T-cell (primary cell): ENCODE measurements at places on chromosomes 5 and 9.

- H3K4me1 ChIP-seq: peaks cover 6% of the 10 kb centered on the region
- H3K4me3 ChIP-seq: no peak overlapping the region
- no peaks in the 10 kb centered on the region for H3K36me3 ChIP-seq
- DNase-seq: no peak
Measured at GRCh38 chr5:82599030-82599429, 320.9 kb upstream of the RPS23 start.

DNA sequence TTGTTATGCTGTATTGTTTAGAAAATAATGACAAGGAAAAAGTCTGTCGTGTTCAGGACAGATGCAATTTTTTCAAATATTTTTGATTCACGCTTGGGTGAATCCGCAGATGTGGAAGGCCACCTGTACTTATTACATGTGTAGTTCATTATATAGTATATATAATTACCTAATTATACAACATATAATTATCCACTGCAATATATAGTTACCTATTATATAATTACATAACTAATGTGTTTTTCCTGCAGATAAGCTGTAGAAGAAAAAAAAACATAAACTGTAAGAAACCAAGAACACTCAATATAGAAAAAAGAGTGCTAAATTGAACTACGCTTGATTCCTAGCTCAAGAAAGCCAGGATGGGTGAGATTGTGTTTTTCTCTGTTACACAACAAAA, 93.6 kb upstream of the RANBP3L start:
- H3K36me3 ChIP-seq: no peaks in the 10 kb centered on the region

DNA sequence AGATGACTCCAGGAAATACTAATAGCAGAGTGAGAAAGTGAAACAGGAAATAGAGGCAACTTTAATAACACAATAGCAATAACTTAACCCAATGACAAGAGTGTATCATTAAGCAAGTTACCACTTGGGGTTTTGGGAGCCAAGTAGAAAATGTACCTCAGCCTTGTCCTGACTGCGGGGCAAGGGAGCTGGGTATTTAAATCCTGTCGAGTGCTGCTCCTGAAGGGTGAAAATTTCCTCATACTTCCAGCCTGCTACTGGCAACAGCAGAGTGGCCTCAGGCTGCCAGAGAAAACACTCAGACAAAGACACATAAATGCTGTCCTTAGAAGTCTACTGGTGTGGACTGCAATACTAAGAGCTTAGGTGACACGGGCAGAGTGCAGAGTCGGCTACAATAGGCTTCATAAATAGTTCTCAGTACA, 112.5 kb upstream of the EMB start:
- no peaks in the 10 kb centered on the region for H3K27me3 ChIP-seq
- no peak for DNase-seq
- H3K4me3 ChIP-seq: no peak overlapping the region
- H3K27ac ChIP-seq: no peak overlapping the region

DNA sequence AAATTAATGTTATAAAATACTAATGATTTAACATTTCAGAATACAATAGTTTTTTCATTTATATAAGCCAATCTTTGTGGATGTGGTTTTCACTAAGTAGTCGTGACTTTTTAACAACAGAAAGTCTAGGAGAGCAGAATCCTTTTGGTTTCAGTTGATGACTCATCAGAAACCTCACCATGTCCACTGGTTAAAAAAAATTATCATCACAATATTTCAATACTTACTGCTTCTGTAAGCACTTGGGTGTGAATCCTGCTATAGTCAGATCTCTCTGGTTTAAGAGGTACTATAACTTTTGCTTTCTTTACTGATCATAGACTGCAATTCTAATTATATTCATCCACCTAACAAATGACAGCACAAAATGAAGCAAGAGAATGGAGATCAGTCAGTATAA, 77.2 kb downstream of the MRPS30 start:
- no peaks in the 10 kb centered on the region for H3K36me3 ChIP-seq
- no peak for DNase-seq
- H3K27me3 ChIP-seq: no peaks in the 10 kb centered on the region
- H3K4me3 ChIP-seq: no peak overlapping the region
- H3K27ac ChIP-seq: no peak overlapping the region

- peak overlapping the region; percentile 69 for H3K27ac ChIP-seq
- DNase-seq: no peak
- H3K36me3 ChIP-seq: peaks cover 20% of the 10 kb centered on the region
- H3K27me3 ChIP-seq: no peaks in the 10 kb centered on the region
Measured at GRCh38 chr9:127963359-127964064, 17.3 kb downstream of the EEIG1 start.

DNA sequence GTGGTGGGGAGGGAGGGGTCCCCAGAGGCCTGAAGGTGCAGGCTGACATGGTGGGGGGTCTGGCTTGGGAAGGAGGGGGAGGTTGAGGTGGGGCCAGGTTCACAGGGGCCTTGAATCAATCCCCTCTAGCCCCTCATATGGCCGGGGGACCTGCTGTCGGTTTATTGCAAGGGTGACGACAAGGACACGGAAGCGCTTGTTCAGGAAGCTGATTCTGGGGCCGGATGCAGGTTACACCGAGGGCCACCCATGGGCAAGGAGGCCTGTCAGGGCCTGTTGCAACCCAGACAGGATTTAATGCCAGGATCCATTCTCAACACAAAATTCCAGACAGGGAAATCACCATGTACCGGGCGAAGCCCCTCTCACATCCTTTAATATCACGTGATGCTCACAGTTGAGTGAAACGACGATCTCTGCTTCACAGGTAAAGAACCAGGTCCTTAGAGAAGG, 41.6 kb upstream of the SYNPO start:
- H3K4me3 ChIP-seq: no peak overlapping the region
- H3K27ac ChIP-seq: no peak overlapping the region
- H3K36me3 ChIP-seq: no peaks in the 10 kb centered on the region
- H3K27me3 ChIP-seq: no peaks in the 10 kb centered on the region
- no peak for DNase-seq
- H3K4me1 ChIP-seq: no peaks in the 10 kb centered on the region

DNA sequence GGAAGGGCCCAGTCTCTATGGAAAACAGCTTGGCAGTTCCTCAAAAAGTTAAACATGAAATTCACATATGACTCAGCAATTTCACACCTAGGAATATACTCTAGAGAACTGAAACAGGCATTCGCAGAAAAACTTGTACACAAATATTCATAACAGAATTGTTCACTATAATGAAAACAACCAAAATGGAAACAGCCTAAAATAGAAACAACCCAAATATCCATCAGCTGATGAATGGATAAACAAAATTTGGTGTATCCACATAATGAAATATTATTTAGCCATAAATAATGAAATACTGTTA, 4.8 kb upstream of the GPR150 start:
- H3K27ac ChIP-seq: no peak overlapping the region
- DNase-seq: no peak
- no peak overlapping the region for H3K4me3 ChIP-seq
- peaks cover 14% of the 10 kb centered on the region for H3K4me1 ChIP-seq
- H3K36me3 ChIP-seq: no peaks in the 10 kb centered on the region
- no peaks in the 10 kb centered on the region for H3K27me3 ChIP-seq

DNA sequence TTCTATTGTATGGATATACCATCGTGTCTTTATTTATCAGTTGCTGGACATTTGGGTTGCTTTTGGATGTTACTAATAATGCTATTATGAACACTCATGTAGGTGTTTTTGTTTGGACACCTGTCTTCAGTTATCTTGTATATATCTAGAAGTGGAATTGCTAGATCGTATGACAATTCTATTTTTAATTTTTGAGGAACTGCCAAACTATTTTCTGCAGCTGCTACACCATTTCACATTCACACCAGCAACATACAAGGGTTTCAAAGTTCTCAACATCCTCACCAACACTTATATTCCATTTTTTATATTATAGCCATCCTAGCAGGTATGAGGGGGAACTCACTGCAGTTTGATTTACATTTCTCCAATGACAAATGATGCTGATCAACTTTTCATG, 324.6 kb downstream of the CAAP1 start:
- H3K27ac ChIP-seq: no peak overlapping the region
- no peak overlapping the region for H3K4me3 ChIP-seq
- H3K36me3 ChIP-seq: no peaks in the 10 kb centered on the region

DNA sequence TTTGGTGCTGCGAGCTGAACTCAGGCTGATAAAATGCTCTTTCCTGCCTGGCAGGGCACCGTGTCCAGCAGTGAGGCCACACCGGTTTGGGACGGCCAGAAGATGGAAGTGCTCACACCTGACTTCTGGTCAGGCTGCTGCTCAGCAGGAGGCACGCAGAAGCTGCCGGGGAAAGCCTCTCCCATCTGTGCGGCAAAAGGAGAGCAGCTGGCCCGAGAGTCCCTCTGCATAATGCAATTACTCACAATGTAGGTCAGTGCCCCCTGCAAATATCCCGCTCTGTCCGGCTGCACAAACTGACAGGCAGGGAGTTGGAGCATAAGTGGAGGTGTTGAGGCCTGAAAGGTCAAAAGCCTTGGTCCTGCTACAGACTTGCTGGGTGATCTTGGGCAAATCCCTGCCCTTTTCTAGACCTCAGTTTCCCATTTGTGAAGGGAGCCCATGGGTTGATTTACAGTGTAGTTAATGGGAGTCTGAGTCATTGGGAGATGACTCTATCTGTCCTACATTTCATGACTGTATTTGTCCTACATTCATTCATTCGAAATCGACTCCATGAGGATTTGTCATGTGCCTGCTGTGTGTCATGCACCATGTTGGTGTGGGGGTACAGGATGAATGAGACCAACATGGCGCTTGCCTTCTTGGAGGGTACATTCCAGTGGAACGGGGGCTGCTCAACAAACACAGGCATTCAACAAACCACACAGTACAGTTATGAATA, 61.8 kb upstream of the TBC1D2 start:
- no peaks in the 10 kb centered on the region for H3K27me3 ChIP-seq
- no peak for DNase-seq
- no peak overlapping the region for H3K4me3 ChIP-seq

DNA sequence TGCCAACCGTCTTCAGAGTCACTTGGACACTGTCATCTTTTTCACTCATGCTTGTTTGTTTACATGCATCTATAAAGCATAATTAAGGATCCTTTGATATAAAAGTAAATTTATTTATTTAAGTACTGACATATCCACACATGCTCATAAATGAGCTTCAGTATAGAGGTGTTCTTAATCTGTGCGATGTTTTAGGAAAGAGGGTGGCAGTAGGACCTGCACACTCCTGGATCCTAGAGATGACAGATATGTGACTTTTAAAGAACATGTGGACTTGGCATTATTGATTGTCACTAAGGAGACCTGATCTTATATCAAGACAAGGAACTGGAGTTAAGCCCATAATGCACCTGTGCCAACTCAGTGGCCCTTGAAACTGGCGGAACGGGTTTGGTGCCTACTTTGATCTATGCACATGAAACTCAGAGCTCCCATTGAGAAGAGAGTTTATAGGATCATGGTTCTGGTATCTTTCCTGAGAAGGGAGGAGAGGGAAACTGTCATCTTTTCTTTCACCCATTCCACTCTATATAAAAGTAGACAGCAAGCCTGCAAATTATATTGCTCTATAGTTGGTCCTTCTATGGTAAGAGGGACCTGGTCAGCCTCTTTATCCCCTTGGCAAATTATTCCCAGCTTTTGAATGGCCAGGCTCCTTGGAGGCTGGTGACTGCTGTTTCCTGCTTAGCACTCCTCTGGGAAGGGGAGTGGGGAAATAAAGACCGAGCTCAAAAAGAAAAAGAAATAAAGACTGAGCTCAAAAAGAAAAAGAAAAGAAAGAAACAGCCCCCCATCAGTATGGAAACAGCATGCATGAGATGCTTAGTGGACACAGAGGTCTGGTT, 57.8 kb upstream of the LIFR start:
- H3K27me3 ChIP-seq: peaks cover 2% of the 10 kb centered on the region
- H3K36me3 ChIP-seq: no peaks in the 10 kb centered on the region
- no peak overlapping the region for H3K27ac ChIP-seq
- H3K4me1 ChIP-seq: no peaks in the 10 kb centered on the region

GRCh38 chr5:159518371-159518770, 188.1 kb upstream of the IL12B start:
- no peaks in the 10 kb centered on the region for H3K36me3 ChIP-seq
- H3K4me3 ChIP-seq: no peak overlapping the region
- no peak for DNase-seq
- no peaks in the 10 kb centered on the region for H3K4me1 ChIP-seq
- H3K27ac ChIP-seq: no peak overlapping the region
